NB4 (cell line): ENCODE measurements at places on chromosomes 1 and 21.

GRCh38 chr1:176790786-176791185 lies 327.8 kb downstream of the PAPPA2 start:
- no peak for DNase-seq

DNA sequence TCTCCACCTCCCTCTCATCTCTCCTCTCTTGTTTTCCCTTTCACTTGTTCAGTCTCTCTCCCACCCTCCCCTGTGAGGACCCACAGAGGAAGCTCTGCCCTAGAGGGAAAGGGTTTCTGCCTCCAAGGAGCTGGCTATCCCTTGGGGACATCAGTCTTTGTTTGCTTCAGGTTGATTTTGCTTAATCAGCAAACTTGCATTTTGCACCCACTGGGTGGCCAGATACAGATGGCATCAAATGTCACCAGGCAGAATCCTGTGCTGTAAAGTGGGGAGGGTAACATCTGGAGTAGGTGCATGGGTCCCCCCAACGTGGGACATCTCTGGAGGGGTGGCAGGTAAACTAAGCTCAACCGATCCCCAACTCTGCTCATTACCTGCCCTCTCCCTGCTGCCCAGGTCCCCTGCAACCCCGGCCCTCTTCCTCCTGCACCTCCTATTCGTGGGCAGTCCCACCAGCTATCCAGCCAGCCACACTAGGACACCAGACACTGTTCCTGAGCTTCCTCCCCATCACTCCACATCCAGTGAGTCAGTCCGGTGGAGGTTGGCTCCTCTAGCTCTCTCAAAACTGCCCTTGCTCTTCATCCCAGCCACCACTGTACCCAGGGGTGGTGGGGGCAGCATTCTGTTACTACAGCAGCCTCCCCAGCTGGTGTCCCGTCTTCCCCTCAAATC lies 123.3 kb downstream of the KCNN3 start:
- DNase-seq: no peak

- DNase-seq: no peak
These were observed 132.4 kb downstream of the ROR1 start for GRCh38 chr1:63906047-63906704.

DNA sequence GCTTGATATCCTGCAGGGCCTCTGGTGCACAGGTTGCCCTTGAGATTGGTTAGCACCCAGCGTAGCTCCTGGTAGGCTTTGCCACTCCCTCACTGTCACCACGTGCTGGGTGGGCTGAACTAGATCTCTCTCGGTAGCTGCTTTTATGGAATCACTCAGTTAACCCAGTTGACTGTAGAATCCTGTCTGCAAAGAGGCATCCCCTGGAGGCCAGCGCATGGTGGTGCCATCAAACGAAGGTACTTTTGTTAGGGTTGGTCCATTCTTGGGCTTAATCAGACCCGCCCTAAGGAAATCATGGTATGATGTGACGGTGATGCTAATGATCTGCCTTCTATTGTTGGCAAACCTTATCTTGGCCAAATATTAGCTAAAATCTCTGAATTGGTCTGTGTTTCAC lies 153.4 kb downstream of the GALNT2 start:
- DNase-seq: no peak

DNA sequence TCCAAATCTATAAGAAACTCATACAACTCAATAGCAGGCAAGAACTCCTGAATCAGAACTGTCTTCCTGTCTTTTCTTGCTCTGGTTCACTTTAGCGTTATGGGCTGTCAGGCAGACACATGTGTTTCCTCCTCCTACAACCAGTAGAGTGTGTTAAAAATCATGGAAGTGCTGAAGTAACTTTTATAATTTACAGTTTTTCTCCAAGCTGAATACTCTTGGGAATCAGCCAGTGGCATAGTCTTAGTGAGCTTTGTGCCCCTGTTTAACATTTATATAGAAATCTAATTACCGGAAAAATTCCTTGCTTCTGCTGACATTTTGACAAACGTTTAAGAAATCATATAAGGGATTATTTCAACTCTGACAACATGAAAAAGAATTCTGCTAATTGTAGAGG lies 113.1 kb upstream of the RGS18 start:
- no peak for DNase-seq

- DNase-seq: peak; percentile 85
These were observed 19.5 kb upstream of the RGSL1 start for GRCh38 chr1:182430263-182431068.
